CD4-positive, alpha-beta T cell treated with Interleukin-15 for 4 hours (primary cell): ENCODE measurements at places on chromosomes 11 and 22.
A peak's percentile ranks its signal among the peaks of the same experiment; 100 is the strongest.

GRCh38 chr11:108223348-108224149 lies 682 bp downstream of the ATM start:
- peak; percentile 61 for DNase-seq

- DNase-seq, result no peak
Measured at GRCh38 chr11:856397-856796, 13.7 kb downstream of the TSPAN4 start.

DNA sequence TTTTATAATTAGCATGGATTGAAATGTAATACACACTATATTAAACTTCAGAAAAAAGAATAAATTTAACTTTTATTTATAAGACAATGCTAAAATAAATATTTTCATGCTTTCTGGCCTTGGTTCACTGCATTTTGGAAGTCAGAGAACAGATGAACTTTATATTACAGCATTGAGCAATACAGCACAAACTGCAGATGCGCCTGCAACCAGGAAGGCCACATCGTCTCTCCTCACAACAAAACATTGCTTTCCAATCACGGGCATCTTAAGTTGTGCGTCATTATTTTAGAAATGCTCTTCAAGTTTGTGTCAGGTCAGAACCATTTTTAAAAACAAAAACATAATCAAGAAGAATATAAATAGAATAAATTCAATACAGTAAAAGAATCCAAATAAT lies 89.3 kb upstream of the CEP126 start:
- no peak for DNase-seq

DNA sequence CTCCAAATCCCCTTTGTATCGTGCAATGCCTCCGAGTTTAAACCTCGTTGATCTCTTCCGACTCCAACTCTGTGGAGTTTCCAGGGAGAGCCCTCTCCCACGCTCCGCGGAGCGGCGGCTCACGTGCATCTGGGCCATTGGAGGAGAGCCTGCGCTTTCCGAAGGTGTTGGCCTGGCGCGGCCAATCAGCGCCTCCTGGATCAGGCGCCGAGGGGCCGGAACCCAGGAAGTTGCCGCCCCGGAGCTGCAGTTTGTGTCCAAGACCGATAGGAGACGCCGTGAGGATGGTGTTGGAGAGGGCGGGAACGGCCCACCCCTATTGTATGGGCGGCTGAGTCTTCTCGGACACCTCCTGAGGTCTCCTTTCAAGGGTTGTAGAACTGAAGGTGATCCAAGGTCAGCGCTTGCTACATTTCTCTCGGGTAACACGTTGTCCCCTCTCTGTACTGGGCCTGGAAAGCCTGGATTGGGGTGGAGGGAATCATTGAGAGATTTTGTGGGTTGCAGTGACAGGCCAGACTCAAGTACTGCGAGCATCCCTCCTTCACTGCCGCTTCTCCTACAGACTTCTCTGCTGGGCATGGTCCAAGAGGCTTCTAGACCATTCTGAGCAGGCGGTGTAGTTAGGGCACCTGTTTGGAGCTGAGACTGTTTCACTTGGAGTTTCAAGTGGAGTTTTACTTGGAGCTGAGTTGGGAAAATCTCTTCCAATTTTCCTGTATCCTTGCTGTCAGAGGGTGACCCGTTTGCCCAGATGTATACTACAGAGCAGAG lies 1.7 kb downstream of the ADAMTS15 start:
- no peak for DNase-seq

GRCh38 chr11:125918140-125918840 lies 14.0 kb downstream of the DDX25 start:
- DNase-seq, result no peak

DNA sequence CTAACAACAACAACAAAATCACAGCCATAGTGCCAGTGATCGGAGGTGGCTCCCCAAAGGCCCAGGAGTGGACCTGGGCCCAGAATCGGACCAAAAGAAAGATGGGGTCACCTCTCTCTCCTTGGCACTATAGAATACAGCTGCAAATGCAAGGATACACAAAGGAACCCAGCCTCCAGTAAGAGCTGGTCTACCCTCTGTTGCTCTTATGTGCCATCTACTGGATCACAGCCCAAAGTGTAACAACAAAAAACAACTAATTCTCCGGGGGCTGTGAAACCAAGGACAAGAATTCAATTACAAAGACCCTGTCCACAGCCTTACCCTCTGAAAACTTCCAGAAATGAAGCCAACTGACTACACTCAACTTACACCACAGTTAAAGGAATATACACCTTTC lies 21.6 kb downstream of the OR8G5 start:
- DNase-seq, result no peak

GRCh38 chr22:45932071-45932470 lies 44.9 kb downstream of the WNT7B start:
- no peak for DNase-seq

DNA sequence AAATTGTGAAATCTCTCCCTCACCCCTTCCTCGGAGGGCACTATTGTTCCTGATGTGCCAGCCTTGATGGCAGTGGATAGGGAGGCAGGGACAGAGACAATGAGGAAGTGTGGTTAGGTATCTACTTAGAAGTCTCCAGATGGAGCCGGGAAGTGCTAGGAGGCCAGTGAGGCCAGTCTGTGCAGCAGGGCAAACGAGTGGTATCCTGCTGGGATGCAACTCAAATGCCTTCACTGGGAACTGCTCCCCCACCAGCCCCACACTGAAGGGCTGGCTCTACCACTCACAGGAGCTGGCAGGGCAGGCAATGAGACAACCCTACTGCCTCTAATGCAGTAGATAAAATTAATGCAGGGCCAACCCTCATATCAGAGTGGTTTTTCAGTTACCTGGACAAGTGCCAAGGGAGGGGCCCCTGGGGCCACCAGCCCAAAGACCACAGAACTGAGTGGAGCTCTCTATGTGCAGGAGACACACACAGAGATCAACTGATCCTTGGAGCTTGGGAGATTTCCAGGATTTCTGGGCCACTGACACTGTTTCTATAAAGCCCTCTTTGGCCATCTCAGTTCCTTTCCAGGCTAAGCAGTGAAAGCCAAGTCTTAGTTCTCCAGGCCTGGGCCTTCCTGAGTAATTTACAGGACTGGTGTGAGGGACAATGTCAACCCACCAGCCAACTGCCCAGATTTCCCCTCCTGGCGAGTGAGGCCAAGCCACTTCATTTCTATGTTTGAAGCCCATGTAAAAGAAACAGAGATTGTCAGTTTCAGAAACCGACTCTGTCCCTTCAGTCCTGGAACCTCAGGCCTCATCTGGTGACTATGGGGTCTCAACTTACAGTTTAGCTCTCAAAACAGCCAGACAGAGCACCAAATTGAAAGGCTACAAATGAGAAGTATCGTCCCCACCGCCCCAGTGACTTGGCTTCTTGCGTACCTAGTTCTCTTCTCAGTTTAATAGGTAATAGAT lies 4.1 kb downstream of the MIF start:
- DNase-seq, result no peak

DNA sequence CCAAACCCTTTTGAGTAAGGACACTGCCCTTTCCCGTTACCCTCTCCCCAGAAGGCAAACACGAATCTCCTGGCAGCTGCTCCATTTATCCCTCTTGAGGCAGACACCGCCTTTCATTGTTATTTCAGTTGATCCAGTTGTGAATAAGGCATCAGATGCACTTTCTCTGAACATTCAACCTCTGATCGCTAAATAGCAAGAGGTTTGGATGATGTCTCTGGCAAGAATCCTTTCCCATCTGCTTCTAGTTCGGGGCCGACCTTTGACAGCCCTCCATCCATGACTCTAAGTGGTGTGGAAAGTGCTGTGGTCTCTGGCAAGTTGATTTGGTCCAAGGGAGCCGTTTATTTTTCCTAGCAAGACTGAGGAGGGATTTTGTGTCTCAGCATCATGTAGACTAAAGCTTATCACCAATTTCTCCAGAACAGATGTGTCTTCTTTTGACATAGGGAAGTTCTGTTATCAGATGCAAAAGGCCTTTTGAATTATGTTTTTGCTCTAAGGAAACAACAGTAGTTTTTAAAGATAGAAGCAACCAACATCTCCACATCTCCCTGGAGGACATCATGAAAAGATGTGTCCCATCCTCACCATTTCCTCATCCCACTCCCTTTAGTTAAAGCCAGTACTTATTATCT lies 123.6 kb downstream of the CCDC34 start:
- DNase-seq, result no peak

DNA sequence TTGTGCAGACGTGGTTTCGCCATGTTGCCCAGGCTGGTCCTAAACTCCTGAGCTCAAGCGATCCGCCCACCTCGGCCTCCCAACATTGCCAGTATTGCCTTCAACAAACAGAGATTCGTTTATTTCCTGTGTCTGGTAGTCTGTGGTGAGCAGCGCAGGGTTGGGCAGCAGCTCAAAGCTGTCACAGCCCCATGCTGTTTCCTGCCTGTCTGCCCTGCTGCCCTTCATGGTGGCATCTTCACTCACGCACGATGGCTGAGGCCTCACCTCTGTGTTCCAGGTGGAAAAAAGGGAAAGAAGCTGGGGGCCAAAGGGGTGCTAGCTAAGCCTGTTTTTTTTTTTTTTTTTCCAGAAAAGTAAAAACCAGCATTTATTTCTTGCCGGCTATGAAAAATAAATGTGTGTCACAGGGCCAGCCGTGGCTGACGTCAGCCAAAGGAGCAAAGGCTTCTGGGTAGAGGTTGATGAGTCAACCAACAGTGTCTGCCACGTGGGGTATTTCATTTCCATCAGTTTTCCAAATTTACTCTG lies 28.8 kb downstream of the TBC1D22A start:
- DNase-seq, result peak; percentile 86

DNA sequence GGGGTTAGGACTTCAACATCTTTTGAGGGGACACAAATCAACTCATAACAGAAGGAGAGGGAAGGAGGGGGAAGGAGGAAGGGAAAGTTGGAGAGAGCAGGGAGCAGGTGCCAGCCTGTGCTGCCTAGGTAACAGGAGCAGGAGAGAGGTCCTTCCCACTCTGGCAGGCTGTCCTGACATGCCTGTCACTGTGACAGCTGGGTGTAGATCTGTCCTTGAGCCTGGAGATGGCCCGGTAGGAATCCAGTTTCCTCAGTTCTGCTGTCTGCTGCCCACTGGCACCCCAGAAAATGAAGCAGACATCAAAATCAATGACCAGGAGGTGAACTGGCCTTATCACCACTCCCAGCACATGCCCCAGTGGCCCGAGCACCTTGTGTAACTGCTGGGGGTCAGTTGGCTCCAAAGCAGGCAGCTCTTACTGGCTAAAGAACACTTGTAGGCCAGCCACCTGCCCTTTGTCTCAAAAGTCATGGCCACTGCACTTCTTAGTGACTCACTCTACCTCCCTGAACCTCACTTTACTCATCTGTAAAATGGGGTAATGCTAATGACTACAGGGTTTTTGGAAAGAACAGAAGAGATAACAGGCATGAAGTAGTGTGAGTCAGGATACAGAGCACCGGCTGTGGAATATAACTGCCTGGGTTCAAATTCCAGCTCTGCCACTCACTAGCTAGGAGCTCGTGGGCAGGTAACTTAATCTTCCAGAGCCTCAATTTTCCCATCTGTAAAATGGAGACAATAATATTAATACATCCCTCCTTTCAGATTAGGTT lies 8.0 kb upstream of the TSPAN18 start:
- no peak for DNase-seq

GRCh38 chr11:57324154-57324885 lies 432 bp downstream of the TNKS1BP1 start:
- DNase-seq, result no peak

GRCh38 chr11:120674542-120674941 lies 163.0 kb downstream of the GRIK4 start:
- no peak for DNase-seq

GRCh38 chr22:24471570-24471969 lies 23.6 kb upstream of the UPB1 start:
- DNase-seq, result no peak

GRCh38 chr11:44632466-44633123 lies 67.1 kb downstream of the CD82 start:
- peak; percentile 16 for DNase-seq

- no peak for DNase-seq
Measured at GRCh38 chr11:11477695-11478420, 124.8 kb upstream of the CSNK2A3 start.
